ENCODE measurements at places on chromosomes 7 and 10. TPM values are rescaled to one million over a fixed set of nuclear protein-coding genes. Genes with fewer than 3 reads are reported as not detected.

- no peak for ATAC-seq
These were observed 103.0 kb downstream of the KIAA1217 start for GRCh38 chr10:24311888-24312287.

- ATAC-seq: no peak
These were observed 139.7 kb upstream of the SH2B2 start for GRCh38 chr7:102147008-102147407.

GRCh38 chr7:141221007-141221612, 147.2 kb downstream of the TMEM178B start:
- no peak for ATAC-seq

- ATAC-seq: no peak
These were observed 37.7 kb downstream of the ZMIZ1 start for GRCh38 chr10:79106256-79107050.

DNA sequence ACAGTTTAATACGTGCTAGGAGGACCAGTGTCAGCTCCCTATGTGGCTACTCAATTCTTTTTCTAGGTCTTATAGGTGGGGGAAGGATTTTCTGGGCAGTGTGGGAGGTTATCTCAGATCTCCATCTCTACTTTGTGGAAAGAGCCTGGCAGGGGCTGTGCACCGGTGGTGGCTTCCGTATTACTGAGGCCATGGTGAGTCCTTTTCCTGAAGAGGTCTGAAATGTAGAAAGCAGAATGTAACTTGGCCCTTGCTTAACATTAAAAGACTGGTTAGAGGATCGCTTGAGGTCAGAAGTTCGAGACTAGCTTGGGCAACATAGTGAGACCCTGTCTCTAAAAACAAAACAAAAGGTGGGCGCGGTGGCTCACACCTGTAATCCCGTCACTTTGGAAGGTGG, 2.7 kb upstream of the TPST1 start:
- ATAC-seq: no peak

NUDT13 gene
- total RNA-seq: 0.57 TPM

ASIC3 gene
- 4.1 TPM for total RNA-seq

All from motor neuron (in vitro differentiated cells).